B cell (primary cell): ENCODE measurements at places on chromosomes 1 and 21. TPM values are rescaled to one million over a fixed set of nuclear protein-coding genes. Genes with fewer than 3 reads are reported as not detected.

Gene C2CD4D
- not detected in 2 replicates for total RNA-seq

Gene TENT5C
- 112 TPM in 2 replicates for total RNA-seq

- H3K27ac ChIP-seq: no peak overlapping the region
- H3K27me3 ChIP-seq: no peaks in the 10 kb centered on the region
- no peak for DNase-seq
- no peaks in the 10 kb centered on the region for H3K36me3 ChIP-seq
- H3K4me3 ChIP-seq: no peak overlapping the region
Observed at GRCh38 chr1:196181594-196181878, 426.7 kb downstream of the KCNT2 start.

DNA sequence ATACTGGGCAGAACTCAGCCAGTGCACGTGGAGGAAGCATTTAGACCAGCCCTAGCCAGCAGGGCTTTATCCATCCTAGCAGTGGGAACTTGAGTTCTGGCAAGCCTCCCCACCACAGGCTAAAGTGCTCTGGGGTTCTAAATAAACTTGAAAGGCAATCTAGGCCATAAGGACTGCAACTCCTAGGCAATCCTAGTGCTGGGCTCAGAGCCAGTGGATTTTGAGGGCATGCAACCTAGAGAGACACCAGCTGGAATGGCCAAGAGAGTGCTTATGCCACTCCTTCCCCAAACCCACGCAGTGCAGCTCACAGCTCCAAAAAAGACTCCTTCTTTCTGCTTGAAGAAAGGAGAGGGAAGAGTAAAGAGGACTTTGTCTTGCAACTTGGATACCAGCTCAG, 70.5 kb upstream of the APOBEC4 start:
- H3K27ac ChIP-seq: no peak overlapping the region
- H3K4me3 ChIP-seq: no peak overlapping the region
- no peaks in the 10 kb centered on the region for H3K27me3 ChIP-seq
- no peaks in the 10 kb centered on the region for H3K4me1 ChIP-seq
- no peak for DNase-seq

- H3K27ac ChIP-seq: no peak overlapping the region
- DNase-seq: no peak
- no peaks in the 10 kb centered on the region for H3K27me3 ChIP-seq
- H3K36me3 ChIP-seq: no peaks in the 10 kb centered on the region
- H3K4me1 ChIP-seq: no peaks in the 10 kb centered on the region
Observed at GRCh38 chr1:197961449-197961848, 44.3 kb downstream of the LHX9 start.

DNA sequence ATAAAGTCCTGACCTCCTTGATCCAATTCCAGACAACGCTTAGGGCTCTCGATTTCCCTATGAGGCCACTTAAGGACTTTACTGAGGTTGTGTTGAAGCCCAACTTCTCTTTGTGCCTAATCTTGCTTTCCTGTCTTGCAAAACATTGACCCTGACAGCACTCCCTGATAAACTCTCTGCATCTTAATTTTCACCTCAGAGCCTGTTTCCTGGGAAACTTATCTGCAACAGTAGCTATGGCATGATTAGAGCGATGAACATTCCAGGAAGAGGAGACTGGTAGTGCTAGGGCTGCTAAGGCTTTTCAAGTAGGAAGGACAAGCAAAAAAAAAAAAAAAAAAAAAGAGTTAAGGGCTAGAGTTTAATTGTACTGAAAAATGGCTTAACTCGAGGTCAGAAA, 118.9 kb downstream of the RGS21 start:
- H3K27me3 ChIP-seq: no peaks in the 10 kb centered on the region
- no peak overlapping the region for H3K27ac ChIP-seq
- DNase-seq: no peak
- no peak overlapping the region for H3K4me3 ChIP-seq
- H3K36me3 ChIP-seq: no peaks in the 10 kb centered on the region

GRCh38 chr21:15604413-15604812, 125.4 kb upstream of the USP25 start:
- no peak overlapping the region for H3K4me3 ChIP-seq
- no peaks in the 10 kb centered on the region for H3K36me3 ChIP-seq
- H3K27me3 ChIP-seq: no peaks in the 10 kb centered on the region
- DNase-seq: no peak
- H3K4me1 ChIP-seq: no peaks in the 10 kb centered on the region

Gene OR2M3
- total RNA-seq: not detected in 2 replicates

Gene PGLYRP4
- total RNA-seq: not detected in 2 replicates

- no peak overlapping the region for H3K4me3 ChIP-seq
- no peak for DNase-seq
- H3K4me1 ChIP-seq: no peaks in the 10 kb centered on the region
- peaks cover 19% of the 10 kb centered on the region for H3K36me3 ChIP-seq
- no peak overlapping the region for H3K27ac ChIP-seq
- no peaks in the 10 kb centered on the region for H3K27me3 ChIP-seq
Observed at GRCh38 chr1:10646347-10646861, 150.0 kb downstream of the CASZ1 start.

Gene KRTAP7-1
- not detected in 2 replicates for total RNA-seq

DNA sequence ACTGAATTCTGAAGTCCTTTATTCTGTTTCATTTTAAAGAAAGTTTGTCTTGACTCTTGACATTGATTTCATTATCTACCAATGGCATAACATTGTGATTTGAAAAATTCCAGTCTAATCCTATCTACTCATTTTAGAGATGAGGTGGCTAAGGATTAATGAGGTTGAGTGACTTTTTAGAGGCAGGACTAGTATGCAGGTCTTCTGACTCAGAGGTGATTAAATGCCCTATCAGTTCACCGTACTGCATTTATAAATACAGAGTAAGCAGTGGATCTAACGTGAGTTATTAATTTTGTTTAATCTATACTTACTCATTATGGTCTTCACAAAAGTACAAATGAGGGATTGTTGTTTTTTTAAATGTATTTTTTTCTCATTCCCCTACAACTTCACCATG, 277.6 kb downstream of the PTBP2 start:
- no peaks in the 10 kb centered on the region for H3K36me3 ChIP-seq
- no peaks in the 10 kb centered on the region for H3K4me1 ChIP-seq
- no peak overlapping the region for H3K27ac ChIP-seq
- DNase-seq: no peak

- H3K36me3 ChIP-seq: no peaks in the 10 kb centered on the region
- H3K27me3 ChIP-seq: no peaks in the 10 kb centered on the region
- no peak for DNase-seq
Observed at GRCh38 chr21:28396421-28396820, 596.3 kb downstream of the LTN1 start.

GRCh38 chr1:201004154-201004553, 19.4 kb downstream of the KIF21B start:
- no peaks in the 10 kb centered on the region for H3K27me3 ChIP-seq
- no peak overlapping the region for H3K4me3 ChIP-seq
- no peaks in the 10 kb centered on the region for H3K4me1 ChIP-seq
- no peak for DNase-seq
- no peaks in the 10 kb centered on the region for H3K36me3 ChIP-seq

Gene DCST1
- total RNA-seq: not detected in 2 replicates

Gene HSPA6
- 11.2 and 11.9 TPM in 2 replicates for total RNA-seq

Gene IVL
- not detected in 2 replicates for total RNA-seq

DNA sequence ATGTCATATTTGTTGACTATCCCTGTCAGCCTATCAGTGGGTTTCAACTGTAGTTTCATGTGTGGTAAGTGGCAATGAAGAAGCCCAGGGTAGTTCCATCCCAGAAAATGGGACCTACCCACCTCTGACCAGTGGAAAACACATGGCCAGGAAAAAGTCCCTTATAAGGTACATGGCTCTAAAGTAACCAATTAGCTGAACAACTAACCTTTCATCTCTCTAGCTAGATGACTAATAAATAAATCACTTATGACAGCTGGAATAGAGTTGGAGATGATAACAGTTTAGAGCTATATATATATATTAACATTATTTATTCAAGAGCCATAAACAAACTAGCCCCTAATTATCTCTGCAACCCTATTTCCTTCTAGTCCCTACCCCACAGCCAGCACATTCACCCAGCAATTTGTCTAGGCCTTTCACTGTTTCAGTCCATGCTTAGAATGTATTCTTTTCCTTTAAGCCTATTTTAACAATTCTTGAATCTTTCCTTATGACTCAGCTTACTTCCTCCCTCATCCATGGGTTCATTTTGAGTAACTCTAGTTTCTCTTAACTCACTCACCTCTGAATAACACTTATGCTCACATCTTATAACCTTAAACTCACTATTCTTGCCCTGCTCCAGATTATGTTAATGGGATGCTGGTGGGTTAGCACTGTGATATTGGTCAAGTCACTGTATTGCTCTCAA, 83.7 kb downstream of the TNFSF18 start:
- no peaks in the 10 kb centered on the region for H3K27me3 ChIP-seq
- H3K27ac ChIP-seq: no peak overlapping the region
- no peak for DNase-seq
- H3K4me1 ChIP-seq: no peaks in the 10 kb centered on the region

- H3K4me1 ChIP-seq: peaks cover 12% of the 10 kb centered on the region
- no peak for DNase-seq
- peaks cover 1% of the 10 kb centered on the region for H3K36me3 ChIP-seq
- H3K27me3 ChIP-seq: no peaks in the 10 kb centered on the region
- H3K27ac ChIP-seq: no peak overlapping the region
- H3K4me3 ChIP-seq: no peak overlapping the region
Observed at GRCh38 chr1:108036796-108037562, 72.0 kb upstream of the VAV3 start.
